ENCODE measurements at places on chromosomes 7 and 10.

DNA sequence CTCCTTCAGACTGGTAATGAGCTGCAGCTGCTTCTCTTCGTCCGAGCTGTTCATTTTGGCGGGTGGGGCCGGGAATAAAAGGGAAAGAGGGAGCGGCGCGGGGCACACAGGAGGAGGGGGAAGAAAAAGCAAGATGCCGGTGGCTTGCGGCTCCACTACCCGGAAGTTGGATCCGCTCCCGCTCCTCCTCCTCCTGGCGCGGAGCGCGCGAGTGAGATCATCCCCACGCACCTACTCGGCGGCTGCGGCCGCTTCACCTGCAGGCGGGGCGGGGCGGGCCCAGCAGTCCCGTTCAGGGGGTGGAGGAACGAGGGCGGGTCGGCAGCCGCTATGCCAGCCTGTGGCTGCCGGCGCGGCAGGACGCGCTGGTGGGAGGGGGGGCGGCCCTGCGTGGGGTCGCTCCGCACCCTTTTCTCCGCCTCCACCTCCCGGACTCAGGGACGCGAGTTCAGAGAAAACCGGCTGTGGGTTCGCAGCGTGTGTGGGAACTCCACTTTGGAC, at the start of gene SHTN1:
Gene SHTN1, minus strand, starts transcription at position 162 of the 501 bp plus-strand sequence. Its CDS starts 108 bp downstream, at position 54.
- no peak for DNase-seq

GRCh38 chr10:11719496-11720259, 22.5 kb upstream of the ECHDC3 start:
- DNase-seq = no peak

- no peak for DNase-seq
Measured at GRCh38 chr10:48934672-48935501, 4.8 kb downstream of the LRRC18 start.

GRCh38 chr10:116620423-116621400, at the start of gene PNLIPRP2:
TSS of gene PNLIPRP2 (plus strand) at chr10:116620953.
- no peak for DNase-seq

GRCh38 chr7:121936951-121937623, 64.1 kb downstream of the PTPRZ1 start:
- DNase-seq = no peak

DNA sequence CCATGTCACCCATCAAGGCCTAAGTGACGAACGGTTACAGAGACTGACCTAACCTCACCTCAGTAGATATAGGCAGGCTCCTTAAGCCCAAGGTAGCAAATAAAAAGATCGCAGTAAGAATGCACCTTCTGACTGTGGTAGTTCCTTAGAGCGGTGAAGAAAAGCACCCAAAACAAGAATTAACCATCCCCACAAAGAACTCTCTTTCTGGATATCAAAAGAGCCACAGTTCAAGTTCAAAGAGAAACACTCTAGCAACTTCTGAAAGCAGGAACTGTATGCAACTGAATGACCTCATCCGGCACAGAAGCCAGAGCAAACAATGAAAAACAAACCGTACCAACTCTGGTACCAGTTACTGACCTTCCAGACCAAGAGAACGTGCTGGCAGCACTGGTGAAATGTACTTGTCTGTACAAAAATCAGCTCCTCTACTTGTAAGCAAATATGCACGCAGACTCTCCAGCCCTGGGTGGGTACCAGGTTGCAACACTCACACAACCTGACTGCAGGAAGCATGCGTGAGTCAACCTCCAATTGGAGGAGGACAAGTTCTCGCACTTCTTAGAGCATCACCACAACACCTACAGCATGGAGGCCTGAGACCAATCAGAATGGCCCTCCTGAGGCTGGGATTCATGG, 202.7 kb downstream of the FAM107B start:
- no peak for DNase-seq

DNA sequence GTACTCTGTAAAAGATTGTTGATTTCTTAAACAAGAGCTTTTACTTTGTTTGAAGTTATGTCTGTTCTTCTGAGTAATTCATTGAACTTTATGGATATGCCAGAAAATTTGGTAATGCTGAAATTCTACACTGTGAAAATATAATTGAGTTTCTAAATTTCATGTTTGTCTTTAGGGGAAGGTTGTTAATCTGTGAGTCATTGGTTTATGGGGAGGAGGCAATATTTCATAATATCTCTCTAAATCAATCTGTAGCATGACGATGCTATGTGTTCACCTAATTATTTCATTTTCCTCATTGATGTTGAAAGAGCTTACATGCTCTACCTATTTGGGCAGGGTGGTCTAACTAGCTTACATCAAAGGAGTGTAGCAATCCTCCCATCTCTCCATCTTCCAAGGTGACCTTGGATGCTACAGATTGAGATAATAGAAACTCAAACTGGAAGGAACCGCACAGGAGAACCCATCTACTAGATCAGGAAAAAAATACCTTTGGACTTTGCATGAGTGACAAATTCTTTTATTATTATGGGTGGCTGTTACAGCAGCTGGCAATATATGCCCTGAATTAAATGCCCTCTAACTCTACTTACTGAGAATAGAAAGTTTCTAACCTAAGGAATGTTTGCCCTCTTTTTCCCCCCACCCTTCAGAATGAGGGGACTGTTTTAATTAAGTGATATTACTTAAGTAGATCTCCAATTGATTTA, 8.4 kb upstream of the SNX13 start:
- no peak for DNase-seq

DNA sequence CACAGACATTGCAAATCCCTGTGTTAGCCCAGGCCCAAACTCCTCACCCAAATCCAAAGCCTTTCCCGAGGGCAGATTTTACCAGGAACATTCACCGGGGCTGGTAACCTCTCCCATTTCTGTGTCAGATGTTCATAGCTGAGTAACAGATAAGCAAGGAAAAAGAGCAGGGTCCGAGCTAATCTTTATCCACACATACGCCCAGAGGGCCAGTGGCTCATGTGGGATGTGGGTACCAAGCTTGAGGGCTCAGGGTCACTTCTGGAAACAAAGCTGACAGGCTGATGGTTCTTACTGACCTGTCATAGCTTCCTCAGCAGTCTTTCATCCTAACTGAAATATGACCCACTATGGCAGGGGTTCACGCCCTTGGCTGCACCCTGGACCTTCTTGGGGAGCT, 39.8 kb downstream of the HBP1 start:
- no peak for DNase-seq

GRCh38 chr7:1901431-1902210, 231.5 kb downstream of the ELFN1 start:
- DNase-seq = no peak

DNA sequence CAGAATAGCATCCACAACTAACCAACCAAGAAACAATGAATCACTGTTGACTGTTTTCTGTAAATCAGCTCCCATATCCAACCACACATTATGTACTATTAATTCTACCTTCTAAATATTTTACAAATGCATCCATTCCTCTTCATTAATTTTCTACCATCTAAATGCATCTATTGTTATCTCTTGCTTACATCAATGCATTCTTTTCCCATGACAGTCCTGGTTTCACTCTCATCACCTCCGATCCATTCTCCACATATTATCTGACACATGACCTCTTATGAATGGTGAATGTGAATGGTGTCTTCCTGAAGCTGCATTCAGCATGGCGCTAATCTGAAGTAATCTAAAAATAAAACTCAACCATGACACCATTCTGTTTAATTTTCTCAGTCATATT, 153.8 kb upstream of the CALCR start:
- DNase-seq = no peak

DNA sequence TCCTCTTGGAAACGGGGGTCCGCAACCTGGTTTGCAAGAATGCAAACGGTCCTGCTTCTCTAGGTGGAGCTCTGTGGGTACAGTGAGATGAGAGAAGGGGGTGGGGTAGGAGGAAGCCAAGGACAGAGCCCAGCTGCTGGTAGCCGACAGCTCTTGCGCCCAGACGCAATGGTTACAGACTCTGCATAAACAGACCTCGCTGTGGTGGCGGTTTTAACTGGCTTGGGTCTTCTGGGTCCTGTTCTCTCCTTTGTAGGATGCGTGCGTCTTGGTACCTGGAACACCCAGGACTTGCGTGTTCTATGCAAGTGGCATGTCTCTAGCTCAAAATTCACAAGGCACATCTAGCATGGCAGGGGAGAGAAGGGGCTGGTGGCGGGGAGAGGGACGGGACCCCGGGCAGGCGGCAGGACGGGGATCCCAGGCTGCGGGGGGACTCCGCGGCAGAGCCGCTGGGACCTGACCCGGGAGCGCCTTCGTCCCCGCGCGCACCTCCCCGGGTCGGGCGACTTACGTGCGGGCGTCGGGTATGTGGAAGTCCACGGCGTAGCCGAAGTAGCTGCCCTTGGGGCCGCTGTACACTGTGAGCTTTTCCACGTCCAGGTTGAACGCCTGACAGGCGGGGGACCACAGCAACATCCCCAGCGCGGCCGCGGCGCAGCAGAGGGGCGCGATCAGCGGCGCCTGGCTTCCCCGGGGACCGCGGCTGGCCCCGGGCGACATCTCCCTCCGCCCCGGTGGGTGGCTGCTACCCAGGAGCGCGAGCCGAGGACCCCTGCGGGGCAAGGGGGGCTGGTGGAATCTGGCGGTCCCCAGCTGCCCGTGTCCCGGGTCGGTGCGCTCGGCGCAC, 448 bp downstream of the ITGA8 start:
- no peak for DNase-seq

- no peak for DNase-seq
Measured at GRCh38 chr7:108037741-108038140, 34.8 kb upstream of the LAMB1 start.

- DNase-seq = no peak
Measured at GRCh38 chr10:102347236-102347828, 48.2 kb upstream of the NFKB2 start.

- no peak for DNase-seq
Measured at GRCh38 chr10:107487284-107487683, 322.8 kb upstream of the SORCS1 start.

GRCh38 chr7:97565665-97566064, 166.2 kb upstream of the TAC1 start:
- no peak for DNase-seq

DNA sequence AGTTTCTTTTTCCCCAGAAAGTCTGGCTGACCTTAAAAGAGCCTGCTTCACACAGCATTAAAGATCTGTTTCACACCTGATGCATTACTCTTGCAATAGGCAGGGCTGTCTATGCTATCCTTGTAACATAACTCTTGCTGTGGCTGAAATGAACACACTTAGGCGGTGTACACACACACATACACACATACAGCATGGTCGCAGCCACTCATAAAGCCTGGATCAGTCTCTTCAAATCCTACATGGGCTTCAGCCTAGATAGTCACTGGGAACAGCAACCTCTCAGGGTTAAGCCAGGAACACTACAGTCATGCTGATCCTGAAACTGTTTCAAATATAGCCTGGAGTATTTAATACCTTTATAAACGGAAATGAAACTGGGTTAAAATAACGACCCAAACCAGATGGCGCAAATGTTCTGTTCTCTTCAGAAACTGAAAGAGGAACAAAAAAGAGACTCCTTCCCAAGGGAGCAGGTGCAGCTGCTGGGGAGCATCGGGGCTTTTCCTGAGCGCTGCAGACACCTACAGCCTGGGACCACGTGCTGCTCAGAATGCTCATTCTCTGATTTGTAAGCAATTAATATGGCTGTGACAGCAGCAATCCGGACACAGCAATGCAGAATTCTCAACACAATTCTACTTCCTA, 61.0 kb upstream of the SFMBT2 start:
- DNase-seq = no peak

DNA sequence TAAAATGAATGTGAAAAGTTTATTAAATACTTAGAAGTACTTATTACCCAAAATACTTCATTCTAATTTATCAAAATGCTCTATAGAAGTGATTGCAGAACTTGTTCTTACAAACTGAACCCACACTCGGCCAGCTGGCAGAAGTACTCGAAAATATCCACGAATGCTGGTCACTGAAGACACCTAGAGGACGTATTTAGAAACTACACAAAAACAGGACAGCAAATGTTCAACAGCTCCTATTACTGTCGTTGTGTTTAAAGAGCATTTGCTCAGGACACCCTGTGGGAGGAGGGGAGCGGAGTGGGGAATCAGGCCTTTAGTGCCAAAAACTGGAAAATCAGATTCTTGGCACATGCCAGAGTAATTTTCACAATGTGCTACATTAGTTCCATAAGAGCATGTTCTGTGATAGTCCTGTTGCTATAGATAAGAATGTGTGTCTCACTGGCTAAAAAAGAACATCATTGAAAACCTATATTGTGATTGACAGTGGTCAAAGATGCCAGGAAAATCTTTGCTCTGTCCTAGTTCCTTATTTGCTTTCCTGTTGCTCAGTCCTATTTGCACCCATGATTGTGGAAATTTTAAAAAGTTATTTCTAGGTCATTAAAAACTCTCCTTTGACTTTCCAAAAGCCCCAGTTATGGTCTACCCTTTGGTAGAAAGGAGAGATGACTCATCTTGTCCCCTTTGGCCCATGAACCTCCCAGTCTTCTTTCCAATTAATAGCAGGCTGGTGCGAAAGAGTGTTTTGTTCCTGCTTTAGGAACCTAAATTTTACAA, 49.0 kb upstream of the NRBF2 start:
- DNase-seq = no peak

DNA sequence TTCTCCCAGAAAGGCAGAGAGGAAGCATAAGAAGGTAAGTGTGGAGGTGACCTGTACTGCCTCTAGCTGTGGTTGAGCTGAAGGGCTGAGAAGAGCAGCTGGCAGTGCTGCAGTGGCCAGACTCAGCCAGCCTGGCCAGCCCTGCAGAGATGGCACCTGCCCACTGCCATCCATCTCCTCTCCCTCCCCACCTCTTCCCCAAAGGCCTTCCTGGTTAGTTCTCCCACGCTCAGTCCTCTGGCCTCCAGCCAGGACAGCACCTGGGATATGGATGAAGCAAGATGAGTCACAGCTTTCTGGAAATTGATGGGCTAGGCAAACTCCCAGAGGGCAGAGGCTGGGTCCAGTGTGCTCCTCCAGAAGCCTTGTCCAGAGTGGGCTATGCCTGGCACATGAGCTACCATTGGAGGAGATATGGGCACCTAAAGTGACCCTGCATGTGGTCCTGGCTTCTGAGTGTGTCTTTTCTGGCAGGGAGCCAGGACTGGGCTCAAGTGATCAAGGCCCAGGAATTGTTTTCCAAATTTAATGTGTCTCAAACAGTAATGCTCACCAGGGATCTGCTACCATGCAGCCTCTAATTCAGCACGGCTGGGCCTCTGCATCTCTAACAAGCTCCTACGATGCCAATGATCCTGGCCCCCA, 81.0 kb upstream of the CACUL1 start:
- no peak for DNase-seq

DNA sequence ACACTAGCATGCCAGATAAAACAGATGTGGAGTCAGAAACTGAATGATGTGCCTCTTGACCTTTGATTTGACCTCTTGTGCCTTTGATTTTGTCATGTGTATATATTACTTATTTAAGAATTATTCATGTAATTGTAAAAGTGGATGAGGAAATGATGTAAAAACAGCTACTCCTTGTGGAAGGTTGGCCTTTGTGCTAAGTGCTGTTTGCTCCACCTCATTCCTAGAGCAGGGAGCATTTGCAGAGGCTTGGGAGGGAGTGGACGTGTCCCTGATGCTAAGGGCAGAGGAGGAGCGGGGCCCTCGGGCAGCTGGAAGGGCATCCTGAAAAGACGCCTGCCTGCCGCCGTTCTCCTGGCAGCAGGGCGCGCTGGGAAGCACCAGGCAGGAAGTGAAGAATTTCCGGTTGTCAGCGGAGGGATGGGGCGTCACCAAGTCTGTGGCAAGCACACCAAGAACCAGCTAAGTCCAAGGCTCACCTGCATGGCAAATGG, 197.6 kb upstream of the ZNF32 start:
- DNase-seq = no peak
